ENCODE measurements at places on chromosomes 5 and 9.
A peak's percentile ranks its signal among the peaks of the same experiment; 100 is the strongest.

DNA sequence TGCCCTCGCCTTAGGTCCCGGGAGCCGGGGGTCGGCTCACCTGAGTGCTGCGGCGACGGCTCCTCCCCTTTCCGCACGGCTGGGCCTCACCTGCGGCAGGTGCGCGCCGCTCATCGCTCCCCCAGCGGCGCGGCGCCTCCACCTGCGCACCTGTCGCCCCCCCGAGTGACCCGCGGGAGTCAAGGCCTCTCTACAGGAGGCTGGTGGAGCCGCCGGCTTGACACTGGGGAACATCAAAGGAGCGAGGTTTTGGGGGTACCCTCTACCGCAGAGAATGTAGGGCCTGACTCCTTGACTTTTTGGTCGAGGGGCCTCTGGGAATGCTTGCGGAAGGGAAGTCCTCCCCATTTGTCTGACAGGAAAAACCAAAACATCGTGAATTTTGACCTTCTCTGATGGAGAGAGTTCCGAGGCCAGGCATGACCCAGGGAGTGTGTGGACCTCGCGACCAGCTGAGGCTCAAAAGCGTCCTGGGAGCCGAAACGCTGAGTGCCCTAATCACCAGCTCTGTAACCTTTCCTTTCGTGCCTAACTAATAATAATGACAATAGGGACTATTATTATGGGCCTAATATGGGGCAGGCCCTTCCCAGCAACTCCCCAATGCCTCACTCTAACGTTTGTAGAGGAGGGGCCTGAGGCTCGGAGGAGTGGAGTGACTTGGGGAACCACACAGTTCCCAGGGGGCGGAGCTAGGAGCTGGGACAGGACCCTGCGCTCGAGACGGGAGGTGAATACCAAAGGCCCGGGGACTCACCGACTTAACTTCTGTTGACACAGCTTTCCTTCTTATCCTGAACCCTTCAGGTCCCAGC is 714 bp upstream of the IER5L start:
- no peaks in the 10 kb centered on the region for H3K36me3 ChIP-seq
- H3K27me3 ChIP-seq = peaks cover 41% of the 10 kb centered on the region
- peaks cover 48% of the 10 kb centered on the region for H3K4me1 ChIP-seq
- DNase-seq = no peak
- no peak overlapping the region for H3K27ac ChIP-seq

GRCh38 chr5:127649018-127649439 is at the start of gene CTXN3:
TSS of gene CTXN3 (plus strand) at chr5:127649082. CDS start at chr5:127657522, 8,440 bp downstream.
- no peak within 1 kb of the TSS for H3K4me3 ChIP-seq
- H3K36me3 ChIP-seq = no peaks in the 10 kb centered on the region
- H3K27ac ChIP-seq = no peak within 1 kb of the TSS
- H3K4me1 ChIP-seq = no peaks in the 10 kb centered on the region
- DNase-seq = no peak

DNA sequence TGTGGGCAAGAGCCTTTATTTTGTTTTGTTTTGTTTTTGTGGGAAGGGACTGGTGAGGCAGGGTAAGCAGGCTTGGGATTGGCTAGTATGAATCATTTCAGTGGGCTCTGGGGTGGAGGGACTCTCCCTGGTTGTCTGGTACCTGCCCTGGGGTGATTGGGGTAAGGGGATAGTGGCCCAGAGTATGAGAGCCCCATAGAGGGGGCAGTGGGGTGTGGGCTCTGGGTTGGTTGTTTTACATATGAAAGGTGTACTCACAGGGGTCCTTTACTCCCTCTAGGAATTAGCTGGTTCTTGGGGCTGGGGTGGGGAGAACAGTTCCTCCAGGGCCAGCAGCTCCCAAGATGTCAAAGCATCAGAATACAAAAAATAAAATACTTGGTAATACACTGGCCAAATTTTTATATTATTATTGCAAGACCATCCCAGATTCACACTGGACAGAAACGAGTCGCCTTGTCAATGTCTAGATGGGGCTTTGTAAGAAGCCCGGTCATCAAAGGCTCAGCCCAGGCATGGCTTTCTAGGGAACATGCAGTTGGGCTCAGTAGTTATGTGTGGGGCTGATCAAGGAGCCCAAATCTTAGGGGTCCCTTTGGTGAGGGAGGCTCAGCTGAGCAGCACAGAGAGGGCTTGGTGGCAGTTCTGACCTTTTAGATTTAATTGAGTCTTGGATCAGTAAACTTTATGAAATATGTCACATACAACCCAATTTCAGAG is 190.5 kb downstream of the NXNL2 start:
- no peak for DNase-seq
- H3K4me1 ChIP-seq = no peaks in the 10 kb centered on the region
- H3K27ac ChIP-seq = no peak overlapping the region
- no peak overlapping the region for H3K4me3 ChIP-seq
- H3K27me3 ChIP-seq = no peaks in the 10 kb centered on the region

DNA sequence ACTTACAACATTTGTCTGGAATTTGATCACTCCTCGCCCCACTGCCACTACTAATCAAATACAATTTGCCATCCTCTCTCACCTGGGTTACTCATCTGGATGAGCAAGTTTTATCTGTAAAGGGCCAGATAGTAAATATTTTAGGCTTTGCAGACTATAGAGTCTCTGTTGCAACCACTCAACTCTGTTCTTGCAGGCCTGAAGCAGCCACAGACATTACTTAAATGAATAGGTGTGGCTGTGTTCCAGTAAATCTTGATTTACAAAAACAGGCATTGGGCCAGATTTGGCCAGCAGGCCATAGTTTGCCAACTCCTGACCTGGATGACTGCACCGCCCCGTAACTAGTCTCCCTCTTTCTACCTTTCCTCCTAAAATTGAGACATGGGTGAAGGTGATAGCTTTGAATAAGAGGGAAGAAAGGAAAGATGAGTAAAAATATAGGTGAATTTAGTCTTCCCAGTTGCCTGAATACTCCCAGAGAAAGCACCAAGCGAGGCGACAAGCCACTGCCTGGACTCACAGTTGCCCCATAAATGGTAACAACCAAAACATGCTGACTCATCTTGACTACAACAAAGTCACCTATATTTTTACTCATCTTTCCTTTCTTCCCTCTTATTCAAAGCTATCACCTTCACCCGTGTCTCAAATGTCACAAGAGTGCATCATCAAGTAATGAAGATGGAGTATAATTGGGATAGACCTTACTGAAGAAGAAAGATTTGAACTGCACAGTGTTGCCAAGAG is 32.5 kb upstream of the SCAMP1 start:
- no peaks in the 10 kb centered on the region for H3K27me3 ChIP-seq
- DNase-seq = no peak
- no peaks in the 10 kb centered on the region for H3K4me1 ChIP-seq
- no peaks in the 10 kb centered on the region for H3K36me3 ChIP-seq
- no peak overlapping the region for H3K27ac ChIP-seq

DNA sequence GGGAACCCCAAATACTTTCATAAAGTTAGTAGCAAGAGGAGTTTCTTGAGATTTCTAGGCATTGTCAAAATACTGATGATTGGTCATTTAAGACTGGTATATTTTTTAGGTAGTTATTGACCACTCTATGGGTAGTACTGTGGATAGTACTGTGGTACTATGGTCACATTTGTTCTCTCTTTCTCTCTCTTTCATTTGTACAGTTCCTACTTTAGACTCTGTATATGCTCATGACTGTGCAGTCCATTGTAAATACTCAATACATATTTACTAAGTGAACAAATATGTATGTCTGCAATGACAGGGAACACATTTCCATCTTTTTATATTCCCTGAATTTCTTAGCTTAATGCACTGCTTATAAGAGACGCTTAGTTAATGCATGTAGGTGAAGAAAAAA is 215.6 kb downstream of the KCTD16 start:
- H3K27me3 ChIP-seq = no peaks in the 10 kb centered on the region
- DNase-seq = no peak
- H3K36me3 ChIP-seq = no peaks in the 10 kb centered on the region
- H3K27ac ChIP-seq = no peak overlapping the region
- H3K4me1 ChIP-seq = no peaks in the 10 kb centered on the region
- no peak overlapping the region for H3K4me3 ChIP-seq

- no peak for DNase-seq
- no peak overlapping the region for H3K4me3 ChIP-seq
- H3K36me3 ChIP-seq = peaks cover 54% of the 10 kb centered on the region
- peaks cover 27% of the 10 kb centered on the region for H3K4me1 ChIP-seq
Observed at GRCh38 chr5:75712091-75712490, 5.1 kb downstream of the POC5 start.

- H3K4me1 ChIP-seq = peaks cover 36% of the 10 kb centered on the region
- DNase-seq = peak; percentile 10
- H3K36me3 ChIP-seq = peaks cover 56% of the 10 kb centered on the region
- no peak overlapping the region for H3K27ac ChIP-seq
- no peak overlapping the region for H3K4me3 ChIP-seq
Observed at GRCh38 chr5:72234265-72234700, 85.8 kb downstream of the MRPS27 start.

DNA sequence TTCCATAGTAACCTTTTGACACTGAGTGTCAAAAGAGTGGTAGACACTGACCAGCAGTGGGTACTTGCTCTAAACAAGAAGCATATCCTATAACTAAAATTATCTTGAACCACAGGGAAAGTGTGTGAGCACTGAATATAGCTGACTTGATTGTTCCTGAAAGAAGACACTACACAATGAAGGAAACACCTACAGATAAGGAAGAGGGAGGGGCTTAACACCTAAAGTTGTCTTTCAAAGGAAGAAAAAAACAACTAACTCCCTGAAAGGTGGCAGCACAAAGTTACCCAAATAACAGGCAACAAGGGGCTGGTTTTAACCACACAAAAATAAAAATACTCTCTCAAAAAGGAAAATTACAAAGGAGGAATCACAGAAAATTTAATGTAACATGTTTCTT is 6.6 kb downstream of the ELAVL2 start:
- H3K4me1 ChIP-seq = no peaks in the 10 kb centered on the region
- H3K27me3 ChIP-seq = no peaks in the 10 kb centered on the region
- no peak for DNase-seq
- H3K27ac ChIP-seq = no peak overlapping the region

DNA sequence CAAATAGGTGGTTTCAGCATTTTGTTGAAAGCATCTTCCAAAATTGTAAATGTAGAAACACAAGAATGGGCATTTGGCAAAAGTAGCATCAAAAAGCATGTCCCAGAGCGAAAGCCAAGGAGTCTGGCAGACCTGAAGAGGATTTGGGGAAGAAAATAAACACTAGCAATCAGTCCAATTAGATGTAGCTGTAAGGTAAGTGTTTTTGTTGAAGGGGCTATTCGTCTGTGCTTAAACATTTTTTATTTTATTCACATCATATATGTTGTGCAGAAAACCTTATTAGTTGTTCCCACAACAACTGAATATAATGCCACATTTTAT is 954.1 kb upstream of the COX7C start:
- no peak overlapping the region for H3K4me3 ChIP-seq
- H3K4me1 ChIP-seq = no peaks in the 10 kb centered on the region
- no peaks in the 10 kb centered on the region for H3K36me3 ChIP-seq
- H3K27me3 ChIP-seq = no peaks in the 10 kb centered on the region

- no peaks in the 10 kb centered on the region for H3K36me3 ChIP-seq
- no peaks in the 10 kb centered on the region for H3K27me3 ChIP-seq
- H3K27ac ChIP-seq = no peak overlapping the region
- no peak for DNase-seq
- no peaks in the 10 kb centered on the region for H3K4me1 ChIP-seq
- no peak overlapping the region for H3K4me3 ChIP-seq
Observed at GRCh38 chr5:175683921-175684320, 26.1 kb downstream of the HRH2 start.

DNA sequence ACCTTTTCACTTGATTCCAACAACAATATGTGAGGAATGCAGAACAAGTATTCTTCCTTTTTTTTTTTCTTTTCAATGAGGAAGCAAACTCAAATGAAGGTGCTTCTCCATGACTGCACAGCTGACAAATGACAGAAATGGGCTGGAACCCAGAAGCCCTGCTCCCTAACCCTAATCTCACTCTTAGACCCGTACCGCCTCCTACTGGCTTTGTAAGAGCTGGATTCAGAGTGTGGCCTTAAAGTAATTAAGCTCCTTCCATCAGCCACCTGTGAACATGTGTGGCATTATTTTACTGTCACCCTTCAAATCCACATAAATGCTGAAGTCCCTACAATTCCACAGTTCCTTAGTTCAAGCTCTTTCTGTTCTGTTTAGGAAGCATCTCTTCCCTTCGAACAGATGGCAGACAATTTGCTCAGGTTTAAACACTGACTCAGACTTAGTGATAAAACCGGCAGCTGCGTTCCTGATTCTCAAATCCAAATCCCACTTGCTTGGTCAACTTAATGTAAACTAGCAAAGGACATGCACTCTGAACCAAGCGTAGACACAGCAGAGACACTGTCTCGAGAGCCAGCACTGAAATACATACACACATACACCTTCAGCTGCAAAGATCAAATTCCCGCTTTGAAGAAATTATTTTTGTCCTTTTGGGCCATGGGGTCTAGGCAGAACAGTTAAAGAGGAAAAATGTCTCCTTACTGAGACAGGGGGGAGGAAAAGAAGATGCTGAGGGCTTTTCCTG is 316.7 kb upstream of the TLE4 start:
- no peak for DNase-seq
- no peak overlapping the region for H3K4me3 ChIP-seq
- H3K27ac ChIP-seq = no peak overlapping the region
- no peaks in the 10 kb centered on the region for H3K27me3 ChIP-seq
- H3K36me3 ChIP-seq = no peaks in the 10 kb centered on the region

- H3K27me3 ChIP-seq = no peaks in the 10 kb centered on the region
- no peak within 1 kb of the TSS for H3K27ac ChIP-seq
- no peak for DNase-seq
- H3K4me3 ChIP-seq = no peak within 1 kb of the TSS
- H3K4me1 ChIP-seq = no peaks in the 10 kb centered on the region
Observed at GRCh38 chr9:88534456-88535225, at the start of gene NXNL2. TSS of gene NXNL2 (plus strand) at chr9:88535178. CDS start at chr9:88535435, 257 bp downstream.

- H3K4me1 ChIP-seq = no peaks in the 10 kb centered on the region
- no peak overlapping the region for H3K27ac ChIP-seq
- no peaks in the 10 kb centered on the region for H3K27me3 ChIP-seq
Observed at GRCh38 chr5:99900302-99900852, 634.8 kb upstream of the FAM174A start.

DNA sequence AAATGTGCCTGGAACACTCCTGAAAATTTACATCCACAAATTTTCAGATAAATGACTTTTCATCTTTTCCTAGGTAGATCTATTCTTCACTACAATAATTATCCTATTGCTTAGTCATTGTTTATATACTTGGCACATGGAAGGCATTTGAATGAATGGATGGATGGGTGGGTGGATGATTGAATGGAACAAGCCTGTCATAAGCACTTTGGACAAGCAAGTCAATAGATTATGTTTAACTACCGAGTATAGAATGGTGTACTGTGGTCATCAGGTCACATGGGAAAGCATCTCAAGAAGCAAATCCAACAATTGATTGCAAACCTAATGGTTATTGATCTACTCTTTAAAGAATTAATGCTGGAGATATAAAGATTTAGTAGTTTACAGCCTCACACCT is 114.4 kb upstream of the DMRTA1 start:
- H3K27ac ChIP-seq = no peak overlapping the region
- DNase-seq = no peak
- H3K4me3 ChIP-seq = no peak overlapping the region
- no peaks in the 10 kb centered on the region for H3K4me1 ChIP-seq
- no peaks in the 10 kb centered on the region for H3K36me3 ChIP-seq
- no peaks in the 10 kb centered on the region for H3K27me3 ChIP-seq

GRCh38 chr9:125240649-125240999 is 519 bp downstream of the HSPA5 start:
- H3K36me3 ChIP-seq = peaks cover 53% of the 10 kb centered on the region
- peaks cover 45% of the 10 kb centered on the region for H3K4me1 ChIP-seq
- peak overlapping the region; percentile 100 for H3K4me3 ChIP-seq
- DNase-seq = no peak
- peak overlapping the region; percentile 94 for H3K27ac ChIP-seq
